ENCODE measurements at places on chromosomes 1 and 21. TPM values are rescaled to one million over a fixed set of nuclear protein-coding genes. Genes with fewer than 3 reads are reported as not detected.

The SLC19A2 gene
- 1.8 TPM for total RNA-seq

The RRP1 gene
- total RNA-seq = 13.4 TPM

The PRR9 gene
- not detected for total RNA-seq

The SPATA45 gene
- total RNA-seq = not detected

The TMEM125 gene
- total RNA-seq = not detected

The PPM1J gene
- 0.49 TPM for total RNA-seq

The ZBTB7B gene
- 7.6 TPM for total RNA-seq

The WARS2 gene
- 10.0 TPM for total RNA-seq

The EXO1 gene
- 9.4 TPM for total RNA-seq

The BMP8B gene
- under 0.01 TPM for total RNA-seq

The HSD11B1 gene
- total RNA-seq = not detected

The CYP2J2 gene
- total RNA-seq = 0.16 TPM

The CSF1 gene
- total RNA-seq = 6.3 TPM

The LRRC38 gene
- total RNA-seq = 1.4 TPM

The LCE1F gene
- total RNA-seq = not detected

The RPRD2 gene
- total RNA-seq = 3.7 TPM

The PRDM16 gene
- under 0.01 TPM for total RNA-seq

The DMRTA2 gene
- not detected for total RNA-seq

The CCDC27 gene
- total RNA-seq = not detected

The SLC30A10 gene
- not detected for total RNA-seq

The TNFSF4 gene
- total RNA-seq = 10.0 TPM

The CASP9 gene
- total RNA-seq = 3.6 TPM

The CELA2B gene
- total RNA-seq = not detected

The ATAD3C gene
- total RNA-seq = not detected

The ZNF648 gene
- total RNA-seq = not detected

The AKNAD1 gene
- total RNA-seq = 0.13 TPM

The KIAA1614 gene
- 3.8 TPM for total RNA-seq

The MASP2 gene
- not detected for total RNA-seq

The DUSP10 gene
- total RNA-seq = 4.2 TPM

The JMJD4 gene
- total RNA-seq = 15.7 TPM

The DPM3 gene
- 56.7 TPM for total RNA-seq

The ABCG1 gene
- total RNA-seq = 107 TPM

The WLS gene
- 45.7 TPM for total RNA-seq

The AMY1B gene
- total RNA-seq = not detected

The CLEC20A gene
- not detected for total RNA-seq

The C1orf141 gene
- total RNA-seq = not detected

The B3GALT2 gene
- 0.65 TPM for total RNA-seq

The NUP210L gene
- 0.16 TPM for total RNA-seq

Measured in bladder microvascular endothelial cell (primary cell).